ENCODE measurements at places on chromosomes 2 and 18. TPM values are rescaled to one million over a fixed set of nuclear protein-coding genes. Genes with fewer than 3 reads are reported as not detected.

Gene MAPK4
- 1.9 TPM for total RNA-seq

Gene ALS2
- 29.3 TPM for total RNA-seq

Gene NGEF
- 1.9 TPM for total RNA-seq

Gene RNF125
- 9.4 TPM for total RNA-seq

Gene SMYD1
- total RNA-seq: 0.04 TPM

Gene ANO7
- 5.2 TPM for total RNA-seq

Gene ARHGAP15
- total RNA-seq: not detected

Gene DPP4
- total RNA-seq: 2.8 TPM

DNA sequence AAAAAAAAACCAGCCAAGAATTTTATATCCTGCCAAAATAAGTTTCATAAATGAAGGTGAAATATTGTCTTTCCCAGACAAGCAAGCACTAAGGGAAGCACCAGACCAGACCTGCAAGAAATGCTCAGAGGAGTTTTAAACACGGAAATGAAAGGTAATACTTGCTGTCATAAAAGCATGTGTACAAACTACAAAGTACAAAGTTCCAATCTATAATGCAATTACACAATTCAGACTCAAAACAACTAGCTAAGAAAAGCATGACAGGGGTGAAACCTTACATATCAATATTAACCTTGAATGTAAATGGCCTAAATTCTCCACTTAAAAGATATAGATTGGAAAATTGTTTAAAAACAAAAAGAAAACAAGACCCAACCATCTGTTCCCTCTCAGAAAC, 45.0 kb upstream of the ASXL3 start:
- no peak overlapping the region for H3K27ac ChIP-seq
- no peaks in the 10 kb centered on the region for H3K4me1 ChIP-seq
- no peak for DNase-seq
- H3K27me3 ChIP-seq: no peaks in the 10 kb centered on the region

DNA sequence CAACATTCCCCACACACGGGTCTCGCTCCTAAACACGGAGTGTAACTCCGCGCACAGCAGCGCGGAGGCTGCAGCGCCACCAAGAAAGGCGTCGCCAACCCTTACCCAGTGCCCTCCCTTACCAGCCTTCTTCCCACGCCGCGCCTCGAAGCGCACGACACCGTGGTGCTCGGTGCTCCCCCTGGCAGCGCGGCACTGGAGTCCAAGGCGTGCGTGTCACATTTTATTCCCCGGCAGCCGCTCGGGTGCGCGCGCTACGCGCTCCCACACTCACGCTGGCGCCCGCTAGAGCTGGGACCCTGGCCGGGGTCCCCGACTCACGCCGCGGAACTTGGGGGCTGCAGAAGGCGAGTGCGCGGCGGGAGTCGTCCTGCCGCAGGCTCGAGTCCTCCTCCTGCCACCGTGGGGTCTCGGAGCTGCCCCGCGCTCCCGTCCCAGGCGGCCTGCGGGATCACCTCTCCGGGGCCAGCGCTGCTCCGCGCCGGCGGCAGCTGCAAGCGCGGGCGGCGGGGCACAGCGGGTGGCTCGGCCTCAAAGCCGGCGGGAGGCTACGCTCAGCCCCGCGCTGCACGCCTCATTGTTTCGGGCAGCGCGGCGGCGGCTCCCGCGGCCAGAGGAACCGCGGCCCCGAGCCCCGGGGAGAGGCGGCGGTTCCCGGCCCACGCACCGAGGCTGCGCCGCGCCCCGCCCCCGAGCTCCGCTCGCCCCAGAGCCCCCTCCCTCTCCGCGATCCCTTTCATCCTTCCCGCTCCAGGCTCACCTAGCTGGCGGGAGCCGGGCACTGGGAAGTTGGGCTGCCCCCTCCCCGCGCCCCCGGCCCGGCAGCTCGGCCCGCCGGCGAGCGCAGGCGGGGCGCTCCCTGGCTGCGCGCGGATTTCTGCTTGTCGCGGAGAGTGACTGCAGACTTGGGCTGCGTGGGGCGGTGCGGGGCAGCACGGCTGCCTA, at the start of gene ST6GAL2:
Gene ST6GAL2, minus strand, starts transcription at position 197 of the 945 bp plus-strand sequence. CDS start 42,190 bp downstream, outside the sequence.
- no peaks in the 10 kb centered on the region for H3K27me3 ChIP-seq
- H3K4me3 ChIP-seq: peak within 1 kb of the TSS; percentile 80
- H3K36me3 ChIP-seq: no peaks in the 10 kb centered on the region
- H3K27ac ChIP-seq: no peak within 1 kb of the TSS

GRCh38 chr2:78486565-78486964, 538.9 kb upstream of the REG3G start:
- H3K4me1 ChIP-seq: no peaks in the 10 kb centered on the region
- H3K36me3 ChIP-seq: no peaks in the 10 kb centered on the region
- no peaks in the 10 kb centered on the region for H3K27me3 ChIP-seq
- DNase-seq: no peak

- no peaks in the 10 kb centered on the region for H3K36me3 ChIP-seq
- H3K4me1 ChIP-seq: peaks cover 3% of the 10 kb centered on the region
- no peak overlapping the region for H3K27ac ChIP-seq
- H3K4me3 ChIP-seq: no peak overlapping the region
- DNase-seq: no peak
- no peaks in the 10 kb centered on the region for H3K27me3 ChIP-seq
Observed at GRCh38 chr2:99552529-99552928, 62.7 kb upstream of the REV1 start.

DNA sequence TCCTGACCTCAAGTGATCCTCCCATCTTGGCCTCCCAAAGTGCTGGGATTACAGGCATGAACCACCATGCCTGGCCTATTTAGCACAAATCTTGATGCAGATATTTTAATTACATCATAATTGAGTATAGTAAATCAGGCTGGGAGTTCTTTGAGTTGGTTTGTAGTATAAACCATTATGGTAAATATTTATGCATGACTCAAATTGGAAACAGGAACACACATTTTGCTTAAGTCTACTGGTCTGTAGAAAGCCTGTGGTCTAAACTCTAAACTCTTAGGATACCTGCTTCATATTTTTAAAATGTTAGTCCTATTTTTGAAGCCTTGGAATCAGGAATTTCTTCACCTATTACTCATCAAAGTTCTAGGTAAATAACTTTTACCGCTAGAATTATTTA, 16.8 kb downstream of the ASXL3 start:
- H3K36me3 ChIP-seq: no peaks in the 10 kb centered on the region
- H3K27ac ChIP-seq: no peak overlapping the region
- H3K4me3 ChIP-seq: no peak overlapping the region
- no peaks in the 10 kb centered on the region for H3K27me3 ChIP-seq
- DNase-seq: no peak

GRCh38 chr2:31660165-31660564, 79.4 kb upstream of the SRD5A2 start:
- H3K27me3 ChIP-seq: no peaks in the 10 kb centered on the region
- H3K4me1 ChIP-seq: no peaks in the 10 kb centered on the region
- no peaks in the 10 kb centered on the region for H3K36me3 ChIP-seq
- no peak overlapping the region for H3K27ac ChIP-seq

DNA sequence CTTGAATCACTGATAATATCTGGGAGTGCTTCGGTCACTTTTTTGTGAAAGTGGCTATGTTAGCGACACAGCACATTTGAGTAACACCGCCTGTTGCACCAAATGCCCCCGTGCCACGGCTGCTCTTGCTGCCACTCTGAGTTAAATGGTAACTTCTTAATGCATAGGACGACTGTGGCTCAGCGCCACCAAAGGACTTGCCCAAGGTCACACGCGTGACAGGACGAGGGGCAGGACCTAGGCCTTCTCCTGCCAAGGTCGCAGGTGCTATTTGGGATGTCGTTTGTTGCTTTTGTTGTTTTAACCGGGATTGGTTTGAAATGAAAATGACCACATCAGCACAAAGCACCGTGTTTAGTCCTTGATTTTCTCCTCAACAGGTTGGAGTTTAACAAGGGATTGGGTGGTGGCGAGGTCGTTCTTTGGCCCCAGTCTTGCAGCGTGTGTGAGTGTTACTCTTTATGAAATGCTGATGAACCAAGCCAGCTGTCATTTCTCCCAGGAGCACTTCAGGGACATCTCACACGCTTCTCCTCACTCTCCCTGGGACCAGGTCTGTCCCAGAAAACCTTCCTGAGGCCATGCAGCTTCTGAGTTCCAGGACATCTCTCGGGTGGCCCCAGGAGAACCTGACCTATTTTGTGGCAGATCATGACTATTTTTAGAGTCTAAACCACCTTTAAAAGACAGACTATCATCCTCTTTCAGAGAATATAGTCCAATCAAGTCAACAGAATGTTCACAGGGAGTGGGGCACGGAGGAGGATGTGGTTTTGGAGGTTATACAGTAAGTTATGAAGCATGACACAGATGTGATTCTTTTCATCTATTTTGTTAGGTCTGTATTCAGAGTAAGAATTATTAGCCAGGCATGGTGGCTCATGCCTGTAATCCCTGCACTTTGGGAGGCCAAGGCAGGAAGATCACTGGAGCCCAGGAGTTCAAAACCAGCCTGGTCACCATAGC, 49.9 kb downstream of the MTCL1 start:
- peaks cover 27% of the 10 kb centered on the region for H3K36me3 ChIP-seq
- H3K27me3 ChIP-seq: no peaks in the 10 kb centered on the region
- no peaks in the 10 kb centered on the region for H3K4me1 ChIP-seq
- no peak for DNase-seq

DNA sequence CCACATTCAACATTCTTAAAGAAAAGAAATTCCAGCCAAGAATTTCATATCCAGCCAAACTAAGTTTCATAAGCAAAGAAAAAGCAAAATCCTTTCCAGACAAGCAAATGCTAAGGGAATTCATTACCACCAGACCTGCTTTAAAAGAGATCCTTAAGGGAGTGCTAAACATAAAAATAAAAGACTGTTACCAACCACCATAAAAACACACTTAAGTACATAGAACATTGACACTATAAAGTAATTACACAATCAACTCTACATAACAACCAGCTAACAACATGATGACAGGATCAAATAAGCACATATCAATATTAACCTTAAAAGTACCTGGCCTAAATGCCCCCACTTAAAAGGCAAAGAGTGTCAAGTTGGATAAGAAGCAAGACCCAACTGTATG, 153.5 kb downstream of the FTCDNL1 start:
- H3K27me3 ChIP-seq: no peaks in the 10 kb centered on the region
- DNase-seq: no peak
- H3K4me3 ChIP-seq: no peak overlapping the region
- H3K4me1 ChIP-seq: no peaks in the 10 kb centered on the region
- no peaks in the 10 kb centered on the region for H3K36me3 ChIP-seq
- H3K27ac ChIP-seq: no peak overlapping the region

DNA sequence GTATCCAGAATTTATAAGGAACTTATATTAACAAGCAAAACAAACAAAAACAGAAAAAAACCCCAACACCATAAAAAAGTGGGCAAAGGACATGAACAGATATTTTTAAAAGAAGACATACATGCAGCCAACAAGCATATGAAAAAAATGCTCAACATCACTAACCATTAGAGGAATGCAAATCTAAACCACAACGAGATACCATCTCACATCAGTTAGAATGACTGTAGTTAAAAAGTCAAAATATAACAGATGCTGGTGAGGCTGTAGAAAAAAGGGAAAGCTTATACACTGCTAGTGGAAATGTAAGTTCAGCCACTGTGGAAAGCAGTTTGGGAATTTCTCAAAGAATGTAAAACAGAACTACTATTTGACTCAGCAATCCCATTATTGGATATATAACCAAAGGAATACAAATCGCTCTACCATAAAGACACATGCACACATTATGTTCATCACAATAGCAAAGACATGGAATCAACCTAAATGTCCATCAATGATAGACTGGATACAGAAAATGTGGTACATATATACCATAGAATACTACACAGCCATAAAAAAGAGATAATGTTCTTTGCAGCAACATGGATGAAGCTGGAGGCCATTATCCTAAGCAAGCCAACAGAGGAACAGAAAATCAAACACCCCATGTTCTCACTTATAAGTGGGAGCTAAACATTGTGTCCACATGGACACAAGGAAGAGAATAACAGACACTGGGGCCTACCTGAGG, 25.3 kb downstream of the PREPL start:
- H3K36me3 ChIP-seq: peaks cover 43% of the 10 kb centered on the region
- no peaks in the 10 kb centered on the region for H3K27me3 ChIP-seq
- H3K4me3 ChIP-seq: no peak overlapping the region

- no peaks in the 10 kb centered on the region for H3K27me3 ChIP-seq
- no peak for DNase-seq
- H3K4me1 ChIP-seq: no peaks in the 10 kb centered on the region
Observed at GRCh38 chr2:27379383-27379835, 1.1 kb downstream of the ZNF513 start.

DNA sequence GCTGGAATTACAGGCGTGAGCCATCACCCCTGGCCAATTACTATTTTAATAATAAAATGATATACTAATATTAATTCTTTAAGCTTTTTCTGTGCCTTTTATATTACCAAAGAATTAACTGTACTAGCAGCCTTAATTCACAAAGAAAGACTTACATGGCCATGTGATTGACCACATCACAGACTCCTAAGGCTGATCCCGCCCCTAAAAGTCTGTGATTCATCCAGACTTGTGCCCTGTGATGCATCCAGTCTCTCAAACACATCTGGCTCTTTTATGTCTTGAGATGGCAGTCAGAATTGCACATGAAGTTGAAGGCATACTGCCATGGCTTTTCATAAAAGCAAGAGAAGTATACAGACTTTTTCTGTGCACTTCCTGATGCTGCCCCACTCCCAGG, 91.7 kb downstream of the DTNA start:
- no peaks in the 10 kb centered on the region for H3K36me3 ChIP-seq
- no peaks in the 10 kb centered on the region for H3K27me3 ChIP-seq
- H3K4me3 ChIP-seq: no peak overlapping the region

- H3K4me1 ChIP-seq: no peaks in the 10 kb centered on the region
- H3K27me3 ChIP-seq: no peaks in the 10 kb centered on the region
- H3K4me3 ChIP-seq: peak overlapping the region; percentile 10
Observed at GRCh38 chr2:17441790-17442189, 76.5 kb downstream of the RAD51AP2 start.

DNA sequence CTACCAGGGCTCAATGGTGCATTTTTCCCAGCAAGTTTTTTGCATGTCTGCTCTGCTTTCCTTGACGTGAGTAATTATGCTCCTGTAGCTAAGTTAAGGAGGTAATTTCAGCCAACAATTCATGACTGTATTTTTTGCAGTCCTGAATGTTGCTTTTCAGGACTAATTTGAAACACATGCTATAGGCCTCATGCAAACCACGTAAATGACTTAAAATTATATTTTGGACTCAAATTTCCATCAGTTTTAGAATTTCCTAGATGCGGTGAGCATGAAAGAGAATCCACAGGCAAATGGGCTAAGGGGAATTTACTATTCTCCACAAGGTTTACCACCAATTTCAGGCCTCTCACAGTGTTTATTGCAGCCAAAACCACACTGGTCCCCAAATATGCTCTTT, 589.9 kb upstream of the LRRTM1 start:
- DNase-seq: no peak
- H3K4me1 ChIP-seq: no peaks in the 10 kb centered on the region
- no peak overlapping the region for H3K27ac ChIP-seq
- no peak overlapping the region for H3K4me3 ChIP-seq

- H3K27ac ChIP-seq: no peak overlapping the region
- H3K4me1 ChIP-seq: peaks cover 13% of the 10 kb centered on the region
- no peaks in the 10 kb centered on the region for H3K36me3 ChIP-seq
- DNase-seq: no peak
- H3K4me3 ChIP-seq: no peak overlapping the region
Observed at GRCh38 chr2:176747506-176747905, 465.1 kb upstream of the HNRNPA3 start.
